GM03348 (cell line): ENCODE measurements at places on chromosomes 4 and X.
A peak's percentile ranks its signal among the peaks of the same experiment; 100 is the strongest.

GRCh38 chr4:82481506-82481840, 51.1 kb downstream of the ENOPH1 start:
- peak; percentile 12 for DNase-seq

DNA sequence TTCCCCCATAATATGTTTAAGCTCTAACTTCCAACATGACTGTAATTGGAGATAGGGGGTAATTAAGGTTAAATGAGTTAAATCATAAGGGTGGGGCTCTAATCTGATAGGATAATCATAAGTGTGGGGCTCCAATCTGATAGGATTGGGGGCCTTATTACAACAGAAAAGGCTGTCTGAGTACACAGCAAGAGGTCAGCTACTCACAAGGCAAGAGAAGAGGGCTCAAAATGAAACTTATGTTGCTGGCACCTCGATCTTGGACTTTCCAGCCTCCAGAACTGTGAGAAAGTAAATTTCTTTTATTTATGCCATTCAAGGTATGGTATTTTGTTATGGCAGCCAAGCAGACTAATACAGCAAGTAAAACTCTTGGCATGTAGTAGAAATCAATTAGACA, 16.4 kb downstream of the SH2D1A start:
- DNase-seq = no peak

GRCh38 chr4:144674711-144675110, 28.8 kb downstream of the HHIP start:
- DNase-seq = no peak

DNA sequence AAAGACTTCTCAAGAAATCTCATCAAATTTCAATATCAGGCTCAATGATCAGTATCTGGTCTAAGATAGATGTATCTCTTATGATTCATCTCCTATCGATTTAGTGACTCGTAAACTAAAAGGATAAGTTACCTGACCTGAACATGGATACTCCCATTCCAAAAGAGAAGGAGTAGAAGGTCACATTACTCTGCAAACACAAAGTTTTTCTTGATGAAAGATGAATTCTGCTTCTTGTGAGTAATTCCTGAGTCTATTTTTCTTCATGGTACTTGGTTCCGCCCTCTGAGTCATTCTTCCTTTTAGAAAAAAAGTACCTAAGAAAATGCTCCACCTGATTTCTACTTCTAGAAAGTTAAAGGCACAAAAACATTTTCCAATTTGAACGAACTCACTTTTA, 223.1 kb upstream of the SLIT2 start:
- no peak for DNase-seq

DNA sequence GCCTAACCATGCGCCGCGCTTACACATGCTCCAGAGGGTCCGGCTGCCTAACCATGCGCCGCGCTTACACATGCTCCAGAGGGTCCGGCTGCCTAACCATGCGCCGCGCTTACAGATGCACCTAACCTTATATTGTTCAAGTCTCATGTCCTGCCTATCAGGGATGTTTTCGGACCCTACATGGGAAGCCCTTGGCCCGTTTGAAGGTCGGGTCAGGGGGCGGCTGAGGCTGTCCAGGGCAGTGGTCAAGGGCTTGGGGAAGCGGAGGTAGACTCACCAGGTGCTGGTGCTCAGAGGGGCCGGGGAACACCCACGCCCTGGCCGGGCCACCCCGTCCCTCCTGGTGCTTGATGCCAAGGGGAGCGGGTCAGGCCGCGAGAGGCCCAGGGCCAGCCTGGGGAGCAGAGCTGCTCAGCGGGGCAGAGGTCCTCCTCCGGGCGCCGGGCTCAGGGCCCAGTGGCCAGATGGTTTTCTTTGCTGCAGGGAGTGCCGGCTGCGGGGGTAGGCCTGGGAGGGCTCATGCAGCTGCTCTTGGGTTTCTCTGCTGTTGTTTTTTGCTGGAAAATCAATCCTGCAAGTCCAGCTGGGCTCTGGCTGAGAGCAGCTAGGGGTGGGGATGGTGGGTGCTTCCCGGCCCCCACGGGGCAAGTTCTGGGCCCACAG, 35.4 kb upstream of the SPON2 start:
- DNase-seq = peak; percentile 93

DNA sequence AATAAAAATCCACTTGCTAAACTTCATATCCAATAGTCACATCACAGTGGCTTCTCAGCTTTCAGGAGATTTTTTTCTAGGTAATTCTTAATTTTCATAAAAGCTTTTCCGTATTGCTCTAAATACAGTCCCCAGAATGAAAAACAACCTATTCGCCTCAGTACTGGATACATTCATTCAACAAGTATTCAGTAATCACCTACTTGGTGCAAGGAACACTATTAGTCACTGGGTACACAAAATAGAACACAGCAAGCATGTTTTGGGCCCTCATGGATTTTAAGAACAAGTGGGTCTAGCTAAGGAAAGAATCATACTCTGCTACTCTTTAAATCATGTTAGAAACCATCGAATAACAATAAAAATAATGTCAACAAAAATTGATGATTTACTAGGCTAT, 2.8 kb upstream of the BEX3 start:
- no peak for DNase-seq

DNA sequence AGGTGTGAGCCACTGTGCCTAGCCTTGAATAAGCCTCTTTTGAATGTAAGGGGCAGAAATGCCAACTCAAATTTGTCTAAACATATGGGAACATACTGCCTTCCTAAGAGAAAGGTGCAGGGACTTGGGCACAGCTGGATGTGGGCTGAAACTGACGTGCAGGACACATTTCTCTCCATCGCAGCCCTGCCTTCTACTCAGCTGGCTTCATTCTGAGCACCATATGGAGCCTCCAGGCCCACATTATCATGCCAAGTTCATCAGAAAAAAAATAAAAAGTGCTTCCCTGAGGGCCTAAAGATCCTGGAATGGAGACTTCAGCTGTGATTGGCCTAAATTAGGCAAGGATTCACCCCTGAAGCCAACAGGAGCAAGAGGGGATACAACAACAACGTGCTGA, 386.2 kb downstream of the RAB28 start:
- DNase-seq = no peak

GRCh38 chr4:61540944-61541343, 340.8 kb downstream of the ADGRL3 start:
- DNase-seq = no peak

DNA sequence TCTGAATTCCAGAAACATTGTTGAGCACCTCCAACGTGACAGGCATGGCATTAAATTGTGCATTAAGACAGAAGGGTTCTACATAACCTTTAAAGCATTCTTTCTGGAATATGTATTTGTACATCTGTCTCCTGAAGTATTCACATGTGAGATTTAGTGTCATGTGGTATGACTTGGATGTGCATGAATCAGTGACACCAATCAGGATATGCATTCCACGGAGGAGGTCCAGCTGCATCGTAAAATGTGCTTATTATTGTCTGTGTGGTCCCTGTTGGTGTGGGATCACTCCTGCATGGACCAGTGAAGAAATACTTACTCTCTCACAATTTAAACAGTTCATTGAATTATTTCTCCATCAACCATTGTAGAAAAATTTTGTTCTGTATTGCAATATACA, 149.0 kb downstream of the MID1 start:
- DNase-seq = no peak

DNA sequence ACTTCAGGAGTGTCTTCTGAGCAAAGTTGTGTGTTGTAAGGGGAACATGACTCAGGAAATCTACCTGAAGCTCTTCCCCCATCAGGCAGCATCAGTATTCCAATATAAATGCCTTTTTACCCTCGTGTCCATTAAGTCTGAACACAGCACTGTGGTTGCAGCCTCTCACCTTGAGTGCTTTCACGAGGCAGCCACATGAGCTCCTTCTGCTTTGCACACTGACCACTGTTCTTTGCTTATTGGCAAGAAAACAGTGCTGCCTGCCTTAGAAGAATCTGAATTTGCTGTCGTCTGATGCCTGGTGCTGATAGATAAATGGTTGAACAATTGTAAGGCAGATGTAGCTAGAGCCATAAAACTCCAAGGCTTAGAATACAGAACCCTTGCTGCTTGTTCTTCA, 139.6 kb upstream of the WDR1 start:
- no peak for DNase-seq

- peak; percentile 88 for DNase-seq
Observed at GRCh38 chr4:25795566-25796454, 67.0 kb downstream of the SEL1L3 start.

DNA sequence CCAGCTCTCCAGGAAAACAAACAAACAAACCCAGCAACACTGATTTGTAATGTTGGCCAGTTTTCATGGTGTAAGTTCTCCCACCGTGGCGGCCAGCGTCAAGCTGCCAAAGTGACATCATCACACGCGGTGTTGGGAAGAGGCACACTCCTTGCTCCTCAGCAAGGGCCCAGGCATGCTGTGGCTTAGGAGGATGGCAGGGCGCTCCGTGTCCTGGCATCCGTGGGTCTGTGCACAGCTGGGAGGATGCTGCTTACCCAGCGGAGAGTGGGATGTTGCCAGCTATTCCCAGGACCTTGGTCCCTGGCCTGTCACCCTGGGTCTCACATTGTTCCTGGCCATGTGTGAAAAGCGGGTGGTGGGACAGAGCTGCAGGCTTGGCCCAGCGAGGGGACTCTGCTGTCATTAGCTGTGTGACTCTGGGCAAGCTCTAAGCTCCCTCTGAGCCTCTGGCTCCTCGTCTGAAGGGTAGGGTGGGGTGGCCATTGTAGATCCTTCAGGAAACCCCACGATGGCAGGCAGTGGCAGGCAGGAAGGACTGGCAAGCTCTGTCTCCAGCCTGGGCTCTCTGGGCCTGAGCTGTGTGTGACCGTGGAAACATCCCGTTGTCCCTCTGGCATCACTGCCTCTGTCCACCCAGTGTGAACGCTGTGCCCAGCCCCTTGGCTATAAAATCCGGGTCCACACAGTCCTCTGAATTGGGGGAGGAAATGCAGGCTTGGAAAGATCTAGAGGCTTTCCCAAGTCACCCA, 10.8 kb downstream of the PSAPL1 start:
- DNase-seq = no peak

DNA sequence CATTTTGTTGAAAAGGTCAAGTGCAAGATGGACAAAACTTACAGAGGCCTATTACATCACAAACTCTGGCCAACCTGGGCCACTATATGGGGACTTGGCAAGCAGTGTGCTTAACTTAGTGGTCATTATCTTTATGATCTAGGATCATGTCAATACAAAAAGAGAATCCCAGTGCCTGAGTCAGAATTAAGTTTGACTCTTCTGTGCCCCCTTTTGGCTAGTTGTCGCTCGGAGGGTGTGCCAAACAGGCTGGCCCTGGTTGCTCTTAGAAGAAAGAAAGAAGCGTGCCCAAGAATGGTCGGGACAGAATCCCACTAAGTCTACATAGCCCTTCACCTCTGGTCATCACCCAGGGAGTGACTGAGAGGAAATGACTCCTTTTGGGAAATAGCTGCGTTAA, 100.1 kb downstream of the EIF4E start:
- DNase-seq = no peak

DNA sequence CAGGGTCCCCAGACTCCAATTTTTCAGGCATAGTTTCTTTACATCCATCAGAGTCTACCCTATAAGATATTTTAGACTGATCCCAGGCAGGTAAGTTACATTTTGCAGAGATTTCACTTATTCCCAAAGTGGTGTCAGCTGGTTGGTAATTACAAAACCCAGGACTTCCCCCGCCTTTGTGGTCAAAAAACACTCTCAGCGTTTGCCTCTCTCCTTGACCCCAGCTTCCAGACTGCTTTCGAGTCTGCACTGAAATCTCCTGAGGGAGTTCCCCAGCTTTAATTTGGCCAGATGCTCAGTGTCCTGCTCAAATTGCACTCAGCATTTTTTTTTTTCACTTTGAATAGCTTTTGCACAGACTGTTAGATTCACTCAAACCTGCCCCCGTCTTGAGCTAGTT, 11.2 kb upstream of the AMOT start:
- DNase-seq = peak; percentile 51

- no peak for DNase-seq
Observed at GRCh38 chrX:108261549-108262203, 170.1 kb downstream of the ATG4A start.
